Fibroblast of skin of right quadriceps (primary cell): ENCODE measurements at places on chromosomes 6 and 20.

- no peak for DNase-seq
Measured at GRCh38 chr6:48986845-48987244, 476.2 kb downstream of the MMUT start.

GRCh38 chr6:104884867-104885517 lies 25.3 kb upstream of the HACE1 start:
- DNase-seq, result no peak

DNA sequence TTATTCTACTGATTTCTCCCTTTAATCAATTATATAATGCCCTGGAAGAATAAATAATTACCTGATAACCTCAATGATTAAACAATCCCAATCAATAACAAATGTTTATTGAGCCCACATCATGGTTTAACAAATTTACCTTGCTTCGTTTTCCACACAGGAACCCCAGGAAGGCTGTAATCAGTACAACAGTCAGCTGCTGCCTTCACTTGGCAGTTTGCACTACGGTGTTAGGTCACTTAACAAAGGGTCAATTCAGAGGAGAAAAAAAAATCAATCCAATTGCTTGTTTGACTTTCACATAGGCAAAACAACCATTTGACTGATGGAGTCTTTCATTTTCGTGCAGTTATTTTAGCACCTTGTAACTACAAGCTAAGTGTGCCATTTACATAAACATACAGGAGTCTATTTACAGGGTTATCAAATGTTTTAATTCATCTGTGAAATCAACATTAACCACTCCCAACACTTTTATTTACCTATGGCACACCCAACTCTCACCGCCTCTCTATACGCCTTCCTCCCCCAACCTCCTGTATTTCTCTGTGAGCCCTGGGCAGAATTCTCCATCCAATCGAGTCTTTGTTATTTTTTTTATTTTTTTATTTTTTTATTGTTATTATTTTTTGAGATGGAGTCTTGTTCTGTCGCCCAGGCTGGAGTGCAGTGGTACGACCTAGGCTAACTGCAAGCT lies 140.4 kb upstream of the TAB2 start:
- no peak for DNase-seq

GRCh38 chr6:97040355-97040860 lies 115.9 kb downstream of the KLHL32 start:
- no peak for DNase-seq

- no peak for DNase-seq
Measured at GRCh38 chr20:53210931-53211330, 238.8 kb downstream of the TSHZ2 start.

GRCh38 chr6:50853939-50854338 lies 35.3 kb downstream of the TFAP2B start:
- DNase-seq, result no peak

GRCh38 chr20:46683939-46684750 lies 5.1 kb downstream of the TP53RK start:
- DNase-seq, result peak; percentile 77

DNA sequence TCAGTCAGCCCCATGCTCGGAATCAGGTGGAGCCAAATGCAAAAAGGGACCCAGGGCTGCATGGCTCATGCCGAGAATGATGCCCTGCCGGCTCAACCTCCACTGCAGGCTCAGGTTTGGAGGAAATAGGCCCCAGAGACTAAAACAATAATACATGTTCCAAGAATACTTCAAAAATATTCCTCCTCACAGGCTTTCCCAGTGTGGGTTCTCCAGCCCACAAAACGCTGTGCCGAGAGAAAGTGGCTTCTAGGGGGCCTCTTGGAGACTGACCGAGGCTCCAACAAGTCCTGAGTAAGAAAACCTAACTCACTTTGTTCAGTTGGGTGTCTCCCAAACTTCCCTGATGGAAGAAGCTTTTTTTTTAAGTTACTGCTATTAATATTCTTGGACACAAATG lies 73.9 kb downstream of the BANF2 start:
- no peak for DNase-seq

GRCh38 chr20:40305303-40305702 lies 383.7 kb downstream of the MAFB start:
- no peak for DNase-seq

GRCh38 chr6:156658966-156659821 lies 118.0 kb upstream of the ARID1B start:
- no peak for DNase-seq

GRCh38 chr6:75893058-75893775 lies 144.2 kb downstream of the MYO6 start:
- DNase-seq, result peak; percentile 76

GRCh38 chr6:10411971-10412460 lies 2.9 kb downstream of the TFAP2A start:
- DNase-seq, result peak; percentile 47

DNA sequence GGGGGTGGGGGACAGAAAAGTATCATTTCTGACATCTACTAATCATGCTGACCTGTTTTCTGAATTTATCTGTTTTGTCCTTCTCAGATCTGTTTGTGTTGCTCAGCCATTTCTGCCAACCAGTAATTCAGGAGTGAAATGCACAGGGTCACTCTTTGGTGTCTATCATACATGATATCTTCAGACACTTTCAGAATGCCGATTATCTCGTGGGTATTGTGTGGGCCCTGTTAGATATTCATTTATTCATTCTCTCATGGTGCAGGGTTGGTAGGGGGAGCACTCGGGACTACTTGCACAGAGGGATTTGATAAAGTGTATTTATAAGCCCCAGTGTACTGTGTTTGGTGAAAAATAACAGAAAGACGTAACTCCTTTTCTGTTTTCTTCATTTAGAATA lies 101.2 kb upstream of the CITED2 start:
- no peak for DNase-seq

DNA sequence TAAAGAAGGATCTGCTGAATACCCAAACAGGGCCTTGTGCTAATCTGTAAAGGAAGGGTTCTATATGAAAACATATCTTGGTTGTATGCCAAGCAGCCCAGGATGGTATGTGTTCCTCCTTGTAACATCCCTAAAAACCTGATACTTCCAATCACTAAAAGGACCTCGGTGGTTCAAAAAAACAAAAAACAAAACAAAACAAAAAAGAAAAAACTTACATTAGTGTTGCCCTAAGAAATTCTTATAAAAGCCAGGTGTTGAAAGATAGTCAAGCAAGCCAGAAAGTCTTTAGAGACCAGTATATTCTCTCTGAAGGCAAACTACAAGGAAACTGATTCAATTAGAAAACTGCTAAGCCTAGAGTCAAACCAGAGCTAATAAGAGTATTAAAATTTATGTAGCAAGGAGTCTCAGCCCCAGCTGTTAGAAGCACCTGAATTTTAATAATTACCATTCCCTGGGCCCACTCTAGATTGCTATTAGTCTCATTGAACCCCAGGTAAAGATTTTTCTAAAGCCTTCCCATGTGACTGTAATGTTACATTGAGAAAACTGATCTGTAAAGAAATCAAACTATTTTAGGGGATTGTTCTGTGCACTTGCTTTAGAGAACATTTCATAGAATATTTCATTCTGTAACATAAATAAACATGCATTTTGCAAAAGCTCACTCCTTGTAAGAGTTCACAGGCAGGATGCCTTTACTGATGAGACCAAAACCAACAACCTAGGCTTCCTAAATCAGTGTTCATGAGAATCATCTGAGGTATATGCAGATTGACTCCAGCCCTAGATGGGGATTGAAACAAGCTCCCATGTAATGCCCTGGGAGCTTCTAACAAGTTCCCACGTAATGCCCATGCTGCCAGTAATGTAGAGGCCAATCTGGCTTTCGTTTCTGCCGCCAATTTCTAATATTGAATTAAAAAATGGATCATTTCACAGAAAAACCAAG lies 95.2 kb upstream of the BTN3A2 start:
- DNase-seq, result peak; percentile 54

DNA sequence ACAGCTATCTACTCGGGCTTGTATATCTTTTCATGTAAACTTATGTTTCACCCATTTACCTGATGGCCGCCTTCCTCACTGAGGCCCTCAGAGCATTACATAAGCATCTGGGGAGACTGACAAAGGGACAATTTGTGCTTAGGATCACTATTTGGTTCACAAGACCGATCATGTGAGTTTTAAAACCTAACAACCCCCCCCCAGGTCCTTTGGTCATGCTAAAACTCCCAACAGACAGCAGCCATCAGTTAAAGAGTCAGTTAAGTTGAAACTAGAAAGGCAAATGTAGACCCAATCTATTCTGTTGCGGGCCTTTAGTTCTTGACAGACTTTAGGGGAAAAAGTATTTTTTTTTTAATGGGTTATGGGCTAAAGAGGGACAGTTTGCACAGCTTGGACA lies 205.0 kb upstream of the RNF24 start:
- DNase-seq, result no peak

GRCh38 chr6:15257357-15258132 lies 11.7 kb downstream of the JARID2 start:
- DNase-seq, result no peak

DNA sequence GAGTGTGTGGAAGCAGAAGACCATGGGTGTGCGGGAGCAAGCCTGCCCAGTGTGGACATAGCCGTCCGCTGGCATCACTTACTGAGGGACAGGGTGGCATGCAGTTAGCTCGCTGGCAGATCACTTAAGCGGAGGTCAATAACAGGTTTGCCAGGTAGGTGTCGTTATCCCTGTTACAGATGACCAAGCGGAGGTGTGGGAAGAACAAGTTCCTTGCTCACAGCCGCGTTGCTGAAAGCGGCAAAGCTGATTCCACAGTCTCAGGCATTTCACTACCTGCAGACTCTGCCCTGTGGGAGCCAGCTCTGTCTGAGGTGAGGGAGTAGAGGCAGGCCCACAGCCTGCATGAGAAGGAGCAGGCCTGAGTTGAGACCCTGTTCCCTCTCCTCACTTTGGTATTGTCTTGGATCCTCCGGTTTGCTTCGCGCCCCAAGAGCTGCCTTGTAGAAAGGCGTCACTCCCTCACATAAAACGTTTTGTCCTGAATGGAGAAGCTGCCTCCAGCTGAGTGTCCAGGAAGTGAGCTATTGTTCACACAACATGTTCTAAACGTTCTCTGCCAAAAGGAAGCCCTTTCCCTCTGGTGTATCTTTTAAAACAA lies 96.9 kb downstream of the TCP11 start:
- DNase-seq, result no peak

GRCh38 chr6:35725721-35726438 lies 11.0 kb upstream of the ARMC12 start:
- no peak for DNase-seq

DNA sequence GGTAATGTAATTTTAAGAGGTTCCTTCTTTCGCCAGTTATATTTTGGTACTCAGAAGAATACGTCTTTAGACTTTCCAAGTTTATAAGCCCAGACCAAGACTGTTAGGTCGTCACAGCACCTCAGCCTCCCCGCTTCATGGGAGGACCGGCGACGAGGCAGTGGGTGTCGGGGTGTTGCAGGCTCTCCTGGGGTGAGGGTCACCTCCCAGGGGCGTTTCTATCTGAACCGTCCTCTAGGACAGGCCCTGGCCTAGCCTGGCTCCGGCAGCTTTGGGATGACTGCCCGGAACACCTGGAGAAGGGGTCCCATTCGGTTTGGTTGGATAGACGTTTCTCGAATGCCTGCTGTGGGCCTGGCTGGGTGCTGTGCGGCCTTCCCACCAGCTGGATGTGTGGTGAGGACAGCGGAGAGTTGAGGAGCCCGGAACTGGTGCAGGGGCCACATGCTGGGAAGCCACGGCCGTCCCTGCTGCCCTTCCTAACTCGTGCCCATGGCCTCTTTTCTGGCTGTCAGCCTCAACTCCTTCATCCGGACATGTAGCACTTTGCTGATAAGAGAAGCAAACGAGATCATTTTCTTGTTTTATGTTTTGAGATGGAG lies 1.1 kb downstream of the OSBPL2 start:
- no peak for DNase-seq

DNA sequence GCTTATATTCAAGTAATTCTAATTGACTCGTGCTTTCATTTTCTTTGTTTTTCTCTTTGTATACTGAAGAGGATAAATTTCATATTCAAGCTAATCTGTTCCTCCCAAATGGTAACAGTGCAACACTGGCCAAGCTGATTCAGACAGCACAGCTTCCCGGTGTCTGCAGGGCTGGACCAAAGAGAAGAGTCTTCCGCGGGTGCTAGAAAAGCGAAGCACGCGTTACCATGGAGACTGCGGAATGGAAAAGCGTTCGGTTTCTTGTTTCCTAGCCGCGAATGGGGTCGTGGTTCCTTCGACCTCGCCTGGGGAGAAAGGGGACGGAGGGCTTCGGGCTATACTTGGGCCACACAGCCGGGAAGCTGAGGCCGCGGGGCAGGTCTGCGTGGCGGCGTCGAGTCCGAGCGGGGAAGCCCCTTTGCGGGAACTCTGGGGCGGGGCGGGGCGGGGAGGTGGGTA lies 6.2 kb upstream of the ZNF311 start:
- peak; percentile 58 for DNase-seq

GRCh38 chr6:7770111-7770510 lies 44.2 kb downstream of the BMP6 start:
- peak; percentile 47 for DNase-seq

DNA sequence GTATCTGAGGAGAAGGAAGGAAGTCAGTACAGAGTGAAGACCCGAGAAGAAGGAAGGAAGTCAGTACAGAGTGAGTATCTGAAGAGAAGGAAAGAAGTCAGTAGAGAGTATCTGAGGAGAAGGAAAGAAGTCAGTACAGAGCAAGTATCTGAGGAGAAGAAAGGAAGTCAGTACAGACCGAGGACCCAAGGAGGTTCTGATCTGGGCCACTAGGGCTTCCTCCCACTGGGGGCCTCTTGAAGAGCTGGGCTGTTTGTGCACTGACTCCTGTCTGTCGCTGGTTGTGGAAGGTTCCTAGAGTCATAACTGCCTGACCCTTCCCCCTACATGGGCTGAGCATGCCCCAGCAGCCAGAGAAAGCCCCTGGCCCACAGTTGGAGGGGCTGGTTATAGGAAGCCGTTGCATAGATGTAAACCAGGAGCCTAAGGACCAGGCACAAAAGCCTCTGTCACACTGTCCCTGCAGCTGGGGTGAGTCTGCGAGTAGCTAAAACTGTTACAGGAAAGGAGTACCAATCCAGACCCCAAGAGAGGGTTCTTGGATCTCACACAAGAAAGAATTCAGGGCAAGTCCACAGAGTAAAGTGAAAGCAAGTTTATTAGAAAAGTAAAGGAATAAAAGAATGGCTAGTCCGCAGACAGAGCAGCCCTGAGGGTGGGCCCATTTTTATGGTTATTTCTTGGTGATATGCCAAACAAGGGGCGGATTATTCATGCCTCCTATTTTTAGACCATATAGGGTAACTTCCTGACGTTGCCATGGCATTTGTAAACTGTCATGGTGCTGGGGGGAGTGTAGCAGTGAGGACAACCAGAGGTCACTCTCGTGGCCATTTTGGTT lies 395.9 kb downstream of the PREX1 start:
- DNase-seq, result peak; percentile 17

DNA sequence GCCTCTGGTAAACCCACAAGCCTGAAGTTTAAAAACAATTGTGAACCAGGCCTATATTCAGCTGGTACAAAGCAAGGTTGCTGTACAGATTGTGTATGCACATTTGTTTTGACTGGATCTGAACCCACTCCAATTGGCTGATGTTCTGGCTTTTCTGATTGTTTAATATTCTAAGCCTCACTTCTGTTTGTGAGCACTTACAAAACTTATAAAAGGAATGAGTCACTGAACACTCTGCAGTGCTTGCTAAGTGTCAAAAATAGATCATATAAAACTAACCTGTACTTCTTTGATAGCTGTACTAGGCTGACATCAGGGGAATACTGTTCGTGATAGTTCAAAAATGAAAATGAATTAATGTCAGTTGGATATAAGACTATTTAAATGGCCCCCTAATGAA lies 12.1 kb downstream of the COL21A1 start:
- no peak for DNase-seq

- DNase-seq, result no peak
Measured at GRCh38 chr6:148814082-148814790, 67.4 kb downstream of the UST start.
